8988T (cell line): ENCODE measurements at places on chromosomes 11 and 22.

DNA sequence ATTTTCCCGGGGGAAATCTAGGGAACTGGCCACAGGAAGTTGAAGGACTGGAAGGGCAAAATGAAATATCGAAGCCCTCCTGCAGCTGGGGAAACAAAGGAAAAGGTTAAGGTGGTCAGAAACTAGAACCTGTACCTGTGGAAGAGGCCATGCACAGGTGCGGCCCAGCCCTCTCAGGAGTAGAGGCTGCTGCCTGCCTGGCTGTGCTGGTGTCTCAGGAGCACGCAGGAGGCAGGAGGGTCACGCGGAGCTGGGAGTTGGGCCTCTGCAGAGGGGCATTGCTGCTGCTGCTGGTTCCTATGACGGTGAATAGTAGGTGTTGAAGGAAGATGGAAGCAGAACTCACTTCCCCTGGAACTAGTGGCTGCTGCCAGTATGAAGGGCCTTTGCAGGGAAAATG lies 425.7 kb downstream of the NTM start:
- no peak for DNase-seq

DNA sequence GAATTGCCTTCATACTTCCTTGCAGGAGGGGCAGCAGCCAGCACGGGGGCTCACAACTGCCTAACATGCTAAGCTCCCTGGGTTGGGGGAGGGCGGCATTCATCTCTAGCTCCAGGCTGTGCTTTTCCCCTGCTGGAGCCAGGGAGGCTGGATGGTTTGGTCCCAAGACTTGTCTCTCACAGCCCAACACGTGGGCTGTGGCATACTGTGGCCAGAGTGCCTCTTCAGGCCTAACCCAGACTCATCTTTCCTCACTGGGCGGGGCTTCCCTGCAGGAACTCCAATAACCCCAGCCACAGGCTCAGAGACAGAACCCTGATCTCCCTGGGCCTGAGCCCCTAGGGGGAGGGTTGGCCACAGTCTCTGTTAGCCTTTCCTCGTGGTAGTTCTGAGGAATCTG lies 121.9 kb upstream of the PLET1 start:
- DNase-seq = no peak

GRCh38 chr11:123054301-123055065 lies 7.5 kb downstream of the HSPA8 start:
- DNase-seq = peak; percentile 47

DNA sequence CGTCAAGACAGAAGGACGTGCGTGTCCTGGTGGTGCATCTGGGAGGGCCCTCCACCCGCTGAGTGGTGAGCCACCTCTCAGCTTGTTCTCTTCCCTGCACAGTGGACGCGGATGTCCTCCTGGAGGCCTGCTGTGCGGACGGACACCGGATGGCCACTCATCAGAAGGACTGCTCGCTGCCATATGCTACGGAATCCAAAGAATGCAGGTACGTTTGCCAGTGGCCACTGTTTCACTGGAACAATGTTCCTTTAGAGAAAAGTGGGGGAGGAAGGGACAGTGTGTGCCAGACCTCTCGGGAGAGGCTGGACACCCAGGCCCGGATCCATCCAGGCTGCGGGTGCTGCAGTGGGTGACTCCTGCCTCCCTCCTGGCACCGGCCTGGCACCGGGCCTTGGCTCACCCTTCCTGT lies 15.9 kb downstream of the FBLN1 start:
- DNase-seq = no peak

DNA sequence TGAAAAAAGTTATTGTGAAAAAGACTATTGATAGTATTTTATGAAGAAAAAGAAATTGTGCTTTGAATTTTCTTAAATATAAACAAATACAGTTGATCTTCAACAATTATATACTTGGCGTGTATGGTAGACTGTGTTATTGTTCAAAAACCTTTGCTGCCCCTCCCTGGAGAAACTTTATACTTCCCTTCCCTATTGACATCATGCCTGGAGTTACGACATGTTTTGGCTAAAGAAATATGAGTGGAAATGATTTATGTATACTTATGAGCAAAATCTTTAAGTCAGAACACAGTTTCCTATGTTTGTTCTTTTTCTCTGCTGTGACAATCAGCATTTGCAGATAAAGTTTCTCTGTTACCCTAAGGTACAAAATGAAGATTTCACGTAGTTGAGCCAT lies 243.8 kb downstream of the TMEM135 start:
- DNase-seq = no peak

GRCh38 chr11:96390488-96390792 lies 627 bp downstream of the JRKL start:
- DNase-seq = no peak
